ENCODE measurements at places on chromosomes 3 and 15.

GRCh38 chr15:62739082-62739481 lies 303.5 kb upstream of the TPM1 start:
- no peak for DNase-seq

DNA sequence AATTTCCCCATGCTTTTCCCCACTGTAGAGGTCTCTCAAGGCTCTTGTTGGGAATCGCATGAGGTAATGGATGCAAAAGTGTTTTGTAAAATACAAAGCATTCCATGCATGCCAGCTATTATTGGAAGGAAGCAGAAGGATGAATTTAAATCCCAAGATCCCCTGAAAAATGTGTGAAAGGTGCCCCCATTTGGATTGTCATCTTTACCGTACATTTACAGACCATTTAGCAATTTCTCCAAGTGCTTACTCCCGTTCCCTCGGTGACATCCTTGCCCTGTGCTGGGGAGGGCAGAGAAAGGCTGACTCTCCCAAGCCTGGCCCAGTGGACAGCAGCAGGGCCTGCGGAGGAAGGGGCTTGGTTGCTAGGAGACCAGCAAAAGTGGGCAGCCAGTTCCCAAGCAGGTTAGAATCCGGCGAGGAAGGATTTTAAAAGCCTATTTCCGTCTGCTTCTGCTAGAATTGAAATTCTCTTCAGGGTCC lies 31.1 kb upstream of the NEO1 start:
- no peak for DNase-seq

- no peak for DNase-seq
Observed at GRCh38 chr3:13140596-13140995, 67.4 kb upstream of the IQSEC1 start.

DNA sequence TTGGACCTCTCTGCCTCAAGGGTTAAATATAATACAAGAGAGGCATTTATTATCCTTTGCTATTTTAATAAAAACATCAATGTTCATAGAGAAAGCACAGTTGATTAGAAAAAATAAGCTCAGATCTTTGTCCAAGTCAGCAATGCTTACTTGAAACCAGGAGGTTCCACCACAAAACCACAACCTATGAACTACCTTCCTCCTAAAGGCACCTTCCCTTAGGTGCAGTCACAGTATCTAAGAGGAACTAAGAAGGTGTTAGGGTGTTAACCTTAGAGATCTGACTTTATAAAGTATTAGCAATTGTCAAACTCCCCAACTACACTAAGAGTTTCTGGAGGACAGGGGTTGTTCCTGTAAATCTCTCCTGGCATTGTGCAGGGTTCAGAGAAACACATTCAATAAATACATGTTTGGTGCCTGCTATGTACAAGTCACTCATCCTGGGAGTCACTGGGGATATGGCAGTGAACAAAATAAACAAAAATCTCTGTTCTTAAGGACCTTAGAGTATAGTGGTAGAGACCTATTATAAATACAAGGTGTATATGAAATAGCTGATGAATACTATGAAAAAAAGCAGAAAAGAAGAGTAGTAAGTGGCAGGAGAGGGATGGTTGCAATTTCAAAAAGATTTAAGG lies 208.6 kb downstream of the NFKBIZ start:
- DNase-seq = no peak

GRCh38 chr3:49668861-49669260 lies 5.3 kb upstream of the APEH start:
- DNase-seq = no peak

GRCh38 chr15:25250906-25251622 lies 187.8 kb downstream of the UBE3A start:
- DNase-seq = no peak

DNA sequence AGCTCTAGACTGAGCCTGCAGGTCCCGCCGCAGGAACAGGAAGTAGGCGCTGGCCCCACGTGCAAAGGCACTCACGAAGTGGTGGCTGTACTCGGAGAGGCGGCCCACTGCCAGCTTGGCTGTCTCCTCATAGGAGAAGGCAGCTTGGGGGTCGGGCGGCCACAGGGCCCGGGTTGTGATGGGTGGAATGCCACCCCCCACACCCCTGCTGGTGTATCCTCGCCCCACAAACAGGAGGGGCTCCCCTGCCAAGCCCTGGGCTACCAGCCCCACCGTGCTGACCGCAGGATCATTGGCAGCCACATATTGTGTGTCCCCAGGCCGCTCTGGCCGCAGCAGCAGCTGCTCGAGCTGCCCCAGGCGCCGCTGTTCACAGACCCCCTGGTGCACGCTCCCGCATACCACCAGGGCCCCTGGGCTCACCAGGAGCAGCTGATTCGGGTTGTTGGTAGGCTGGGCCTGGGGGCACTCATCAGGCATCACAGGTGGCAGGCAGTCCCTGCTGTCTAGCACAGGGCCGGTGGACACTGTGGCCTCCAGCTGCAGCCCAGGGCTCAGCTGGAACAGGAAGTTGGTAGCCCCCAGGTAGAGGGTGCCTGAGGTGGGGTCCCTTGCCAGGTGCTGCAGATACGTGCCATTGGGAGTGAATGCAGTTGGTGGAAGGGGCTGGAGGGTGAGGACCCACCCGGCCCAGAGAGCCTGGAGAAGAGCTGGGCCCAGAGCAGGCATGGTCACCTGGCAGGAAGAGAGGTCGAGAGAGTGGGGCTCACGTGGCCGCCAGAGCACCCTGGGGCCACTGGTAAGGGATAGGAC lies 5.8 kb downstream of the PLXNB1 start:
- no peak for DNase-seq

GRCh38 chr3:148070041-148070440 lies 627.7 kb upstream of the AGTR1 start:
- DNase-seq = no peak

GRCh38 chr3:60696428-60697125 lies 554.7 kb downstream of the FHIT start:
- no peak for DNase-seq

GRCh38 chr15:74182131-74182530 lies 8.6 kb downstream of the ISLR start:
- DNase-seq = no peak

DNA sequence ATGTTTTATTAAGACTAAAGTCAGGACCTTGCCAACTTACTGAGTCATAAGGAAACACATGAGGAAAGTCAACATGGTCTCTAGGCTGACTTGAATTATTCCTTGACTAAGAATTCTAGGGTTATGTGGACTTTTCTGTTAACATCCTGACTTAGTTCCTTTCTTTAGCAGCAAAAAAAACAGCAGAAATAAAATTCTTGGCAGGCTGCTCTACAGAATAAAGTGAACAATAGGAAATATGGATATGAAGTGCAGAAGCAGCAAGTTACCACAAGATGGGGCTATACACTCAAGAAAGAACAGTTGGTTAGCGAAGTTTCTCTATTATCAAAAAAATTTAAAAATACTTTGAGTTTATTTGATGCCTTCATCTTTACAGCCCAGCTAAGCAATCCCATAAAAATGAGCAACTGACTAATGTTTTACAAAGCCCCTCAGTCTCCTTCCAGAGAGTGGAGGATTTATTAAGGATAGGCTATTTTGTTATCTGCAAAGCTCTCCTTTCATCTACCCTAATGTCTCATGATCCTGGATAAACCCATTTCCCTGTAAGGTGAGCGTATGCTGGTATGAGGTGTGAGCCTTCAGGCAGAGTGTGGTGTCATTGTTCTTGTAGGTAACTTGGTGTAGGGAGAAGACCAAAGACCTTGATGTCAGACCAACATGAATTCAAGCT lies 23.1 kb upstream of the MCCC1 start:
- DNase-seq = no peak

- DNase-seq = no peak
Observed at GRCh38 chr3:137035631-137036030, 77.8 kb downstream of the IL20RB start.
